ENCODE measurements at places on chromosomes 16 and 17. TPM values are rescaled to one million over a fixed set of nuclear protein-coding genes. Genes with fewer than 3 reads are reported as not detected.

DNA sequence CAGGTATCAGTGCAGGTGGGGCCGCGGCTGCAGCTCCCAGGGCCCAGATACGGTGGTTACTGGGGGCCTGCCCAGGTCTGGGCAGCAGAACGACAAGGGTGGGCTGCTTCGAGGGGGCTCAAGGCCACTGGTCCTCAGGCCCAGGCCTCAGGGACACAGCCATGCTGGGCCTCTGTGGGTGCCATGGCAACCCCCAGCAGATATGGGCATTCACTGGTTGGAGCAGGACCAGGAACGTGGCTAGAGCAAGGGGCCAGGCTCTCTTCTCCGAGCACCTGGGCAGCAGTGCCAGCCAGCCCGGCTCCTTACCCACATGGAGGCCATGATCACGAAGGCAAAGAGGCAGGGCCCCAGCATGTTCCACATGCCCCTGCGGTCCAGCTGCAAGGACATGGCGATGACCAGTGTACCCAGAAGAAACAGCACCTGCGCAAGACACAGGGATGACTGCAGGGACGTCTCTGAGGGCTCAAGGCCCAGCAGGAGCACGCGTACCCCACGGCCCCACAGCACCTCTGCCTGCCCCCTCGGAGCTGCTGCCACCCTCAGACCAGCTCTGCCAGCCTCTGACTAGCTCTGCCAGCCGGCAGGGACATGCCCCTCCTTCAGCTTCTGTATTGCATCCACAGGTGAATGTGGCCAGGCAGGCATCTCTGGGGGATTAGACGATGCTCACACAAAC is 2.1 kb upstream of the MRPL28 start:
- no peak for DNase-seq

Gene TMEM114
- total RNA-seq, result not detected

Gene CDRT4
- total RNA-seq, result 4.0 TPM

- DNase-seq, result no peak
Observed at GRCh38 chr17:66689221-66689620, 145.7 kb upstream of the CACNG5 start.

DNA sequence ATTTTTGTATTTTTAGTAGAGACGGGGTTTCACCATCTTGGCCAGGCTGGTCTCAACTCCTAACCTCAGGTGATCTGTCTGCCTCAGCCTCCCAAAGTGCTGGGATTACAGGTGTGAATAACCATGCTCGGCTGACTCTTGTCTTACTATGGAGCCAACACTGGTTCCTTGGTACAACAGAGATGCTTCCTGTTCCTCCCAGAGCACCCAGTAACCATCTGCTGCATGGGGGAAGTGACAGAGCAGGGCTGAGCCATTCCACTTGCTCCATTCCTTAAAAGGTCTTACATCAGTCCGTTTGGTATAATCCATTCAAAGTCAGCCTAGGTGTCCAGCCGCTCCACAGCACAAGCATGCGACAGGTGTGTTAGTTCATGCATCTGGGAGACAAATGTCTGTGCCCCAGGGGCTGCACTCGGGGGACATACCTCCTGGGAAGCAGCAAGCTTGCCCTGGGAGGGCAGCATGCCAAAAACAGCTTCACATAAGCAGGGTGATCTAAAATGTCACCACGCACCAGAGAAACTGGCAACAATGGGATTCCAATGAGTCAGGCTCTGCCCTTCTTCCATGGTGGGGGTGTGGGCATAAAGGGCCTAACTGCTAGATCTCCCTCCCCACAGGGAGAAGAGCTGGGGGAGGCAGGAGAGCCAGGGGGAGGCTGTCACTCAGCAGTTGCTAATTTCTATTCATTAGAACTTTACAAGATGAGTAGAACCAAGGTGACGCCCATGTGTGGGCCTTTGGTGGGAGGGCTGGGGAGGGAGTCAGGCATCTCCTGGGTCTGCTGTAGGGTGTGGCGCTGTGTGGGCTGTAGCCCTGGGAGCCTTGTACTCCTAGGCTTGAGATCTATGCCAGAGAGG is 35.5 kb downstream of the PIPOX start:
- no peak for DNase-seq

Gene RNF43
- 16.9 TPM for total RNA-seq

Gene CDH8
- 0.23 TPM for total RNA-seq

DNA sequence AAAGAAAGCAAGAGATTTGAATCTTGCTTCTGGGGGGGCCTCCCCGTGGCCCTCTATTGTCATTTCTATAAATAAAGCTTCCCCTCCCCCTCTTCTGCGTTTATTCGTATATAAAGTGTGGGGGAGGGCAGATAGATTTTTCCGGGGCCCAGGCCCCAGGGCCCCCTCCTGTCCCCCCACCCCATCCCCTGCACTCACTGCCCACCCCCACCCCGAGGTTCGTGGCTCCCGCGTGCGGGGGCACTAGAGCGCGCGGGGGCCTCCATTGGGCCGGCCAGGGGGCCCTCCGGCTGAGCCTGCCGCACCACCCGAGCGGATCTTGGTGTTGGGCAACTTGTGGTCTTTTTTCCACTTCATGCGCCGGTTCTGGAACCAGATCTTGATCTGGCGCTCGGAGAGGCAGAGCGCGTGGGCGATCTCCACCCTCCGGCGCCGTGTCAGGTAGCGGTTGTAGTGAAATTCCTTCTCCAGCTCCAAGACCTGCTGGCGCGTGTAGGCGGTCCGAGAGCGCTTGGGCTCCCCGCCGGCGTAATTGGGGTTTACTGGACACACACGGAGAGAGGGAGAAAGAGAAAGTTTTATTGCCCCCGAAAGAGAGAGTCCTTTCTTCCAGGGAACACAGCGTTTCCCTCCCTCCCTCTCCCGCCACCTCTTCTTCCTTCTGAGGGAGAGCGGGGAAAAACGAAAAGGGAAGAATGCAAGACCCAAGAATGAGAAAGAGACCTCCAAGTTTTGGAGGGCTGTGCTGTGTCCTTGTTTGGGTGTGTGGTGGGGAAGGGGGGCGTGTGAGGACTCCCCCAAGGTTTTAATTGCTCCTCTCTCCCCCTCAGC is 1.5 kb downstream of the HOXB4 start:
- no peak for DNase-seq
